ENCODE measurements at places on chromosomes 2 and 18.
A peak's percentile ranks its signal among the peaks of the same experiment; 100 is the strongest.

DNA sequence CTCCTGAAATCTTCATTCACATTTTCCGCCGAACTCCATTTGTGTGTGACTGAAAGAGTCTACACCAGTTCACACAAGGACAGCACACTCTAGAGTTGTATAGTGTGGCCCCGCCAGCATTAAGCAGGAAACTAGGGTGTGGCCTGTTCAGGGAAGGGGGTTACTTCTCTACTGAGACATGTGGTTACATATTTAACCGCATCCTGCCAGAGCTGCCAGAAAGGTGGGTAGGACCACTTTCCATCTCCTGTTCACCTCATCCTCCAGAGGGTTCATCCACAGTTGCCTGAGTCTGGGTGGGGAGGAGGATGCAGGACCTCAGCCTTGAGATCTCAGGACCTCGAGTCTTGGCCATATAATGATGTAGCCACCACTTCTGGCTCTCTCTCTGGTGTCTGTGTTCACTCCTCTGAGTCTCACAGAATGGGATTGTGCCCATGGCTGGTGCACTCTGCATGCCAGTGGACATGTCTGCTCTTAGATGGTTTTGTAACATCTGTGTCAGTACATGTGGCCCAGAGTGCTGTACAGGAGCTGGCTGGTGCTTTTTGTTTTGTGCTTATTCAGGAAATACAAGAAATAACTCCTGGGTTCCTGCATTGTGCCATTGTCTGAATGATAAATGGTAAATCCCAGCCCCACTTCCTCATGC, 7.7 kb upstream of the SP140L start:
- peaks cover 2% of the 10 kb centered on the region for H3K36me3 ChIP-seq
- H3K4me1 ChIP-seq = peaks cover 48% of the 10 kb centered on the region
- peak overlapping the region; percentile 41 for H3K4me3 ChIP-seq

- peaks cover 14% of the 10 kb centered on the region for H3K36me3 ChIP-seq
- H3K4me3 ChIP-seq = peak overlapping the region; percentile 21
- H3K27ac ChIP-seq = no peak overlapping the region
- peak; percentile 22 for DNase-seq
- H3K4me1 ChIP-seq = peaks cover 74% of the 10 kb centered on the region
- H3K27me3 ChIP-seq = no peaks in the 10 kb centered on the region
Observed at GRCh38 chr2:203799908-203800307, 67.7 kb upstream of the CTLA4 start.

DNA sequence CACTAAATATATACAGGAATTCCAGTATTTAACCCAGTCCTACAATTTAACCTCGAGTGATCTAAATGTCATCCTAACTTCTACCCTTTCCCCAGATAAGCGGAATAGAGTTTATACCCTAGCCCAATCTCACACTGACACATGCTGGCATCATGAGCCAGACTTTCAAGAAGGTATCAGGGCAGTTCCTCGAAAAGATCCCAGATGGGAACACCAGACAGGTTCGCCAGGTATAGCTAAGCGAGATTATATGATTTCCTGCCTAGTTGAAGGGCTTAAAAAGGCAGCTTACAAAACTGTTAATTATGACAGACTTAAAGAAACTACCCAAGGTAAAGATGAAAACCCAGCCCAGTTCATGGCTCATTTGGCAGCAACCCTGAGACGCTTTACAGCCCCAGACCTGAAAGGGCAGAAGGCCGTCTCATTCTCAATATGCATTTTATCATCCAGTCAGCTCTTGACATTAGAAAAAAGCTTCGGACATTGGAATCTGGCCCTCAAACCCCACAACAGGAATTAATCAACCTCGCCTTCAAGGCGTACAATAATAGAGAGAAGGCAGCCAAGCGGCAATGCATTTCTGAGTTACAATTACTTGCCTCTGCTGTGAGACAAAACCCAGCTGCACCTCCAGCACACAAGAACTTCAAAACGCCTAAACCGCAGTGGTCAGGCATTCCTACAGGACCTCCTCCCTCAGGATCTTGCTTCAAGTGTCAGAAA, 668.2 kb upstream of the PKDCC start:
- H3K27me3 ChIP-seq = no peaks in the 10 kb centered on the region
- H3K36me3 ChIP-seq = no peaks in the 10 kb centered on the region
- no peak overlapping the region for H3K27ac ChIP-seq
- H3K4me1 ChIP-seq = no peaks in the 10 kb centered on the region
- no peak overlapping the region for H3K4me3 ChIP-seq

GRCh38 chr2:202378001-202378400, 1.9 kb downstream of the BMPR2 start:
- DNase-seq = no peak
- H3K4me3 ChIP-seq = peak overlapping the region; percentile 98
- peak overlapping the region; percentile 33 for H3K27ac ChIP-seq
- no peaks in the 10 kb centered on the region for H3K27me3 ChIP-seq

DNA sequence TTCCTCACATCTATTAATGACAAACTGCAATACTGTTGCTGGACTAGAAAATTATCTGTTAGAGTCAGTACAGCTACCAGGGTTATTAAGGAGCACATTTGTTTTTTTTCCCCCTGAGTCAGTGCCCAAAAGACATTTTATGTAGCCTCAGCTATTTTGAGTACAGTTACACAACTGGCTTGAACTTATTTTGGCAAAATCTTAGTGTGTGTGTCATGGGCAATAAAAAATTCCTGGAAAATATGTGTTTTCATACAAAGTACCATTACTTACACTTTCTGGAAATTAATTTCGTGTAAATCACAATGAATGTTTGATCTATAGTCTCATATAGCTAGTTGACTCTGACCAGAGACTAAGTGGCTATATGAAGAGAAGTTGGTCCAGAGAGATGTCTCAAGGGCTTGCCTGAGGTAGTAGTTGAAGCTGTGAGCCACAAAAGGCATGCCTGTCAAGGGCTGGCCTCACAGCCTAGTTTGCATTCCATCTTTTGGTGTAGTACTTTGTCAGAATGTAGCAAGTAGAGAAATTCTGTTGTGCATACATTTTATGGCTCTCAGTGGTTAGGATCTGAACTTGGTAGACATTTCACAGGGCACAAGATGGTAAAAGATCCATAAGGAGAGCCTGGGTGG, 283.4 kb downstream of the MTX2 start:
- H3K36me3 ChIP-seq = no peaks in the 10 kb centered on the region
- H3K4me1 ChIP-seq = peaks cover 13% of the 10 kb centered on the region
- no peak for DNase-seq
- no peak overlapping the region for H3K4me3 ChIP-seq
- H3K27ac ChIP-seq = no peak overlapping the region
- H3K27me3 ChIP-seq = peaks cover 47% of the 10 kb centered on the region

DNA sequence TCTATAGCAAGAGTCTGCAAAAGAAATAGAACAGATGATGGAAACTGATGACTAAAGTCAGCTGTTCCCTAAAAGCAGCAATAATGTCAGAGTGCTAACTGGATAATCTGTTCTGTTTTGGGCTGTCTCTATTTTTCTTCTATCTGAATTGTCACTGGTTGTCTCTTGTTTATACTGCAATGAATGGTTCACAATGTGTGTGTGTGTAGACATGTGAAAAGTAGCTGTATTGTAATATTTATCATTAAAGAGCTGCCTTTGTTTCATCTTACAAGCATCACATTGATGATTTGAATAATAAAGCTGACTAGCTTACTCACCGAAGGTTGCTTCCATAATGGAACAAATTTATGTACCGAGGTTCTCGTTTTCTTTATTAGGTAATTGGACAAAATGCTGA, 456.0 kb upstream of the ZEB2 start:
- H3K4me1 ChIP-seq = no peaks in the 10 kb centered on the region
- no peaks in the 10 kb centered on the region for H3K27me3 ChIP-seq
- no peak overlapping the region for H3K27ac ChIP-seq
- no peak for DNase-seq

DNA sequence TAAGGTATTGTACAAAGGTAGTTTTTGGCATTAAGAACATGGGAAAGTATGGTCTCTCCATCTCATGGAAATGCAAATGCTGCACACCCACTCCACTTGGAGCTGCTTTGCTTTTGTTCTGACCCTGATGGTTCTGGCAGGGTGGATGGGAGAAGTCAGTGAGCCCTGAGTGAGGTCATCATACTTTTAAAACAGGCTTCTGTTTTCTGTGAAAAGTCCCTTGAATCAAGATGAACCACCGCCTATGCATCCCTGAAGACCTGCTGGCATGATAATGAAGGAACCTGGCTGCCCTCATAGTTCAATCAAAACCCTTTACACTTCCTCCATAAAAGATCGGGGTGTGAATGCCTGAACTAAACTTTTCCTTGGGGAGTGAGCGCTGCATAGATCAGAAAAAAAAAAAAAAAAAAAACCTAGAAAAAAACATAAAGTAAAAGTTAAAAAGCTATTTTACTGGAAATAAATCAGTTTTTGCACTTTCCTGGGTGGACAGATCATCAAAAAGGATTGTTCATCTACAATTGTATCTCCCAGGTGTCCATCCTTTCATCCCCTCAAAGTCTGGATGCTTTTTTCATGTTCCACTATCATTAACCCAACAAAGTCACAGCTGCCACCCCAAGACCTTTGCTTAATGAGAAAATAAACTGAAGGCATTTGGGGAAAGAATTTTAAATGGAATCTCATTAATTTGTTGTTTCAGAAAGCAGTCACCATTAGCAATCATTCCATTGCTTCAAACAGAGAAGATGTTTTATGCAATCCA, 728.1 kb upstream of the DDX18 start:
- no peaks in the 10 kb centered on the region for H3K4me1 ChIP-seq
- no peak for DNase-seq
- H3K4me3 ChIP-seq = no peak overlapping the region
- no peaks in the 10 kb centered on the region for H3K27me3 ChIP-seq

GRCh38 chr2:146709004-146709403, 1135.8 kb upstream of the ACVR2A start:
- no peaks in the 10 kb centered on the region for H3K36me3 ChIP-seq
- no peaks in the 10 kb centered on the region for H3K4me1 ChIP-seq
- no peaks in the 10 kb centered on the region for H3K27me3 ChIP-seq

GRCh38 chr2:173355132-173355865, 627 bp downstream of the CDCA7 start:
- H3K4me1 ChIP-seq = peaks cover 42% of the 10 kb centered on the region
- peaks cover 35% of the 10 kb centered on the region for H3K27me3 ChIP-seq
- H3K4me3 ChIP-seq = peak overlapping the region; percentile 86
- peak; percentile 41 for DNase-seq
- H3K36me3 ChIP-seq = peaks cover 12% of the 10 kb centered on the region

- H3K36me3 ChIP-seq = peaks cover 4% of the 10 kb centered on the region
- H3K4me1 ChIP-seq = peaks cover 11% of the 10 kb centered on the region
- H3K4me3 ChIP-seq = no peak overlapping the region
Observed at GRCh38 chr2:109699646-109700045, 85.5 kb downstream of the SOWAHC start.

DNA sequence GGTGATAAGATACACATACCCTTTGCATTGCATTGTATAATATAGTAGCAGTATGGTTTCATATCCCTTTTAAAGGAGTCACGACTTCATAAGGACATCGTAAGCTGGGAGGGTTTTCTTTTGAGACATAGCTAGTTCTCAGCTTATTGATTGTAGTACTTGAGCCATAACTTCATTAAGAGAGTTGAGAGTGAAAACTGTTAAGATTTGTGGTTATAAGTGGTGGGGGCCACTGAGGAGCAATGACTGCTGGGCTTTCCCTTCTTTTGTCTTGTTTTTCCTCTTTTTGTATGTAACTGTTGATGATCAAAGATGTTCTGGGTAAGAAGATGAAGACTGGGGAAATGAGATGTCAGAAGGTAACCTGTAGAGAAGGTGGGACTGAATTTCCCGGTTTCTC, 11.0 kb downstream of the EIF5B start:
- DNase-seq = peak; percentile 4
- no peaks in the 10 kb centered on the region for H3K27me3 ChIP-seq
- H3K4me3 ChIP-seq = peak overlapping the region; percentile 44
- no peaks in the 10 kb centered on the region for H3K36me3 ChIP-seq
- peak overlapping the region; percentile 94 for H3K27ac ChIP-seq
- peaks cover 66% of the 10 kb centered on the region for H3K4me1 ChIP-seq

All from activated T-cell treated with anti-CD3 and anti-CD28 coated beads, Interleukin-2, amount 50 U/mL, for 72 hours (primary cell).